Right renal pelvis (tissue), 4 donors: ENCODE measurements at places on chromosomes 7 and 10. TPM values are rescaled to one million over a fixed set of nuclear protein-coding genes. Genes with fewer than 3 reads are reported as not detected.
A peak's percentile ranks its signal among the peaks of the same experiment; 100 is the strongest.

OPN1SW gene
- polyA plus RNA-seq = 1.1 TPM

GRCh38 chr10:79018521-79019011 is 50.2 kb upstream of the ZMIZ1 start:
- DNase-seq = no peak

DNA sequence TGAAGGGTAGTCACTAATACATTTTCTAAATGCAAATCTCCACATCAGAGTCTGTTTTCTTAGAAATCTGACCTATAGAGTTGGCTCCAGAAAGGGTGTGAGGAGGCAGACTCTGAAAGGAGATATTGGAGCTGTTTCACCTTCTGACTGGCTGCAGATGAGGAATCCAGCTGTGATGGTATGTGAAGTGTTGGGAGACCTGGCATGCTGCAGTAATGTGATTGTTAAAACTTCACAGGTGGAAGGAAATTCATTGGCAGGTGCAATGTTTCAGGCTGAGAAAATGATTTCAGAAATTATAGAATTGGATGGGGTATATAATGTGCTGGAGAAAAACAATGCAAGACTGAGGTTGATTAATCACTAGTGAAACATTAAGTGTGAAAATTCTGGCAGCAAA is 1134.0 kb upstream of the LRRN3 start:
- no peak for DNase-seq

DNA sequence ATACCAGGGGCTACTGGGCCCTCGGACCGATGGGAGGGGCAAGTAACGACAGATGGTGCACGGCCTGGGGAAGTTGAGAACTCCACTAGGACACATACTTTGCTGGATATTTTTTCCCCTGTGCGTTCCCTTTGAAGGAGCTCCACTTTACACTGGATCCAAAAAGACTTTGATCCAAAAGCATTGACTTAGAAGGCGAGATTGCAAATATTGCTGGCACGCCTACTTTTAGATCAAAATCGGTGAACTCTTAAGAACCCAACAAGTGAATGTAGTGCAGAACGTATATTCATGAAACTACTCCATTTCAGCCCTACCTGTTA is 436 bp upstream of the SLC25A13 start:
- no peak for DNase-seq

ARPC1B gene
- polyA plus RNA-seq = 42.7 TPM

DNA sequence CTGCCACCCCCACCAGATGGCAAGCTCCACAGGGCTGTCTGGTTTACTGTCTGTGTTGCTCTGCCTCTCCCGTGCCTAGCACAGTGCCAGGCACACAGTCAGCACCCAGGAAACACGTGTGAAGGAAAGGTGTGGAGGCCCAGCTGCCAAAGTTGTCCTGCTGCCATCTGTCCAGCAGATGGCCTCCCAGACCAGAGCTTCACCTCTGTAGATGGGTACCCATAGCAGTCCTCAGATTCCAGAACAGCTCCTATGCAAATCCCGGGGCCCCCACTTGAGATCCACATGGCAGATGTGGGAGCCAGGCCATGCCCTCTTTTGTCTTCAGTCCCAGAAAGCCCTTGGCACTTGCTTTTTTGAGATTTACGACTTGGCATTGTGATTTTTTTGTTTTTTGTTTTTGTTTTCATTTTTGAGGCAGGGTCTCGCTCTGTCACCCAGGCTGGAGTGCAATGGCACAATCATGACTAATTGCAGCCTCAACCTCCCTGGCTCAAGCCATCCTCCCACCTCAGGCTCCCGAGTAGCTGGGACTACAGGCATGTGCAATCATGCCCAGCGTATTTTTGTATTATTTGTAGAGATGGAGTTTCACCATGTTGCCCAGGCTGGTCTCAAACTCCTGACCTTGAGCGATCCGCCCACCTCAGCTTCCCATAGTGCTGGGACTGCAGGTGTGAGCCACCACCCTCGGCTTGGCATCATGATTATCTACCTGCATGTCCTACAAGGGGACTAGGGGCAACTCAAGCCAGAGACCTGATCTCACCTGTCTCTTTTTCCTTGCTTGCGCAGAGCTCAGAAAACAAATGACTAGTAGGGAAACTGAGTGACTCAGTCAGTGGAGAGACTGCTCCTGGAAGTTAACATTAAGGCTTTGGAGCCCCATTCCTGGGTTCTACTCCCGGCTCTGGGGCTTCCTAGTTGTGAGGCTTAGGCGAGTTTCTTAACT is 16.9 kb upstream of the PALD1 start:
- no peak for DNase-seq

DNA sequence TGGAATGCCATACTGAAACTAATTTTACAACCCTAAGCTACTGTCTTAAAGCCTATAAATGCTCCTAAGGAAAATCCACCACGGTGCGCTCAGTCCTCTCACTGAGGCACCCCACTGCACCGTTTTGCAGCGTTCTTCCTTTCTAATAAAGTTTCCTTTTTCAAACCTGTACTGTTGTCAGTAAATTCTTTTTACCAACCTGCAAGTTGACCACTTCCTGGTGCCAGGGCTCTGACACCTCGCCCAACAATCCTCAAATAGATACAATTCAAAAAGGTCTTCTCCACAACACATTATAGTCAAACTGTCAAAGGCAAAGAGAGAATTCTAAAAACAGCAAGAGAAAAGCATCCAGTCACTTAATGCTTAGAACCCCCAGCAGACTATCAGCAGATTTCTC is 42.8 kb downstream of the HERPUD2 start:
- DNase-seq = no peak

C10orf105 gene
- 0.09 TPM for polyA plus RNA-seq

TBX20 gene
- 0.16 TPM for polyA plus RNA-seq

DNA sequence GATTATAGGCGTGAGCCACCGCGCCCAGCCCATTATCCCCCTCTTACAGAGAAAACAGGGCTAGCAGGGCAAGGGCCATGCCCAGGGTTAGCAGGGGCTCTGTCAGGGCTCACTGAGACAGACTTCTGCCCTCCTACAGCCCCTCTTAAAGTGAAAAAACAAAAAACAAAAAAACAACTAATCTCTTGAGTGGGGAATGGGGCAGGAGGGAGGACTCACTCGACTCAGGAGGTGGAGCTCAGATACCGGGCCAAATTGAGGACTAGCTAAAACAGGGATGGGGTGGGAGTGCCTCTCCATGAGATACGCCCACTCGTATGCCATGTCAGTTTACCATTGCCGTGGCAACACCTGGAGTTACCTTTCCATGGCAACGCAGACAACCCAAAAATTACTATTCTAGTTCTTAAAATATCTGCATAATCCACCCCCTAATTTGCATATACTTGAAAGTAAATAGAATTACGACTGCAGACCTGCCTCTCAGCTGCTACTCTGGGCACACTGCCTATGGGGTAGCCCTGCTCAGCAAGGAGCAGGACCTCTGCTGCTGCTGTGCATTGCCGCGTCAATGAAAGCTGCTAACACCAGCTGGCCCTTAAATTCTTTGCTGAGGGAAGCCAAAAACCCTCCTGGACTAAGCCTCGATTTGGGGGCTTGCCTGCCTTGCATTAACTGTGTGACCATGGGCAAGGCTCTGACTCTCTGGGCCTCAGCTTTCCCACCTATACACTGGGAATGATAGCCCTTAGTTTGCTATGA is 13.4 kb downstream of the SSC4D start:
- DNase-seq = peak; percentile 32

- no peak for DNase-seq
Measured at GRCh38 chr10:4034907-4035598, 250.0 kb upstream of the KLF6 start.

AUTS2 gene
- 81.2 TPM for polyA plus RNA-seq

DNA sequence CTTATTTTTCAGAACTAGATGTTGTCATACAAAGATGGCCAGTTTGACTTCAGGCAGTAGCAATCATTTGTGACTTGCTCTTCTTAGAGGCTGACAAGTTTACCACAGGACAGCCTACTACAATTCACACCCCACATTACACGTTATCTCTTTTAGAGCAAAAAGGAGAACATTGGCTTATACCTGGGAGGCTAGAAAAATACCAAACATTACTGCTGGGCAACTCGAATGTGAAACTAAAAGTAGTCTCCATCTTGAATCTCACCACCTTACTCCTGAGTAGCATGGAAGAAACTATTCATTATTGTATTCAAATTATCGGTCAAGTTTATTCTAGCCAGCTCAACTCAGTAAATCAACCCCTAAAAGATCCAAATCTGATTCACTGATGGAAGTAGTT is 90.7 kb upstream of the TMEM26 start:
- no peak for DNase-seq

DNA sequence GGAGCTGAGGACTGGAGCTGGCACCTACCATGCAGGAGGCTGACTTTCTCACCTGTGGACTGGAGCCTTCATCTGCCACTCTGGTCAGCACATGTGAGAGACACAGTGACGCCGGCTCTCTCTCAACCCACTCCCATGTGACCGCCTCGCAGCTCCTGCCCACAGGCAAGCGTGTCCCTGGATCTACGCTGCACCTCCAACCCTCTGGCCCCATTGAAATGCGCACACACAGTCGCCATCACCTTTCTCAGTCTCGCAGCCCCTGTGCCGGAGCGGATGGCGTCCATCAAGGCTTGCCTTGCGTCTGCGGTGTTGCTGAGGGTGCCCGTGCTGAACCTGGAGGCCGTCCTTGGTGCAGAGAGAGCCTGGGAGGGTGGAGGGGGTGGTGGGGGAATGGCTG is 242.2 kb upstream of the GRB10 start:
- DNase-seq = no peak

CHPF2 gene
- 23.9 TPM for polyA plus RNA-seq

DNA sequence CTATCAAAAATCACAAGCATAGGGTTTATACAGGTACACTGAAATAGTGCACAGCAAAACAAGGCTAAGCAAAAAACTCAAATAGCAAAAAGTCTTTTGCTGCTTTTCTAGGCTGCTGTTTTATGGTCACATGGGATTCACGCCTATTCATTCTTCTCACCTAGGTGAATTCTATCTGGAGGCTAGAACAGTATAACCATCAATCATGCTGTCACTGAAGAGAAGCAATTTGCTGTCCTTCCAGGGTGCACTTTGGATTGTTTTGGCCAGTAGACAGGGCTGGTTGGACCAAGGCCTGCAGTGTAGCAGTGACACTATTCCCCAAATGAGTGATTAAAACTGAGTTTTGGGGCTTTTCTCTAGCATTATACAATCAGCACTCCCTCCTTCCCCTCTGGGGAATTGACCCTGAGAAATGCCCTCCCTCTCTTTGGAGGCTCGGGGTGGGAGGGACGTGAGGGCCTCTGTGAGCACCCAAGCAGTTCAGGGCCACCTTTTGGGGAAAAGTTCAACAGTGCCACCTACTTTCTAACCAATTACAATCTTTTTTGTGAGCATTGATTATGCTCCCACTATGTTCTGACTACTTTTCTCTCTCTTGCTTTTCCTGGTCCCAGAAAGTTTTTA is 16.2 kb upstream of the SND1 start:
- no peak for DNase-seq

- no peak for DNase-seq
Measured at GRCh38 chr10:12500381-12501303, 151.3 kb downstream of the CAMK1D start.

DNA sequence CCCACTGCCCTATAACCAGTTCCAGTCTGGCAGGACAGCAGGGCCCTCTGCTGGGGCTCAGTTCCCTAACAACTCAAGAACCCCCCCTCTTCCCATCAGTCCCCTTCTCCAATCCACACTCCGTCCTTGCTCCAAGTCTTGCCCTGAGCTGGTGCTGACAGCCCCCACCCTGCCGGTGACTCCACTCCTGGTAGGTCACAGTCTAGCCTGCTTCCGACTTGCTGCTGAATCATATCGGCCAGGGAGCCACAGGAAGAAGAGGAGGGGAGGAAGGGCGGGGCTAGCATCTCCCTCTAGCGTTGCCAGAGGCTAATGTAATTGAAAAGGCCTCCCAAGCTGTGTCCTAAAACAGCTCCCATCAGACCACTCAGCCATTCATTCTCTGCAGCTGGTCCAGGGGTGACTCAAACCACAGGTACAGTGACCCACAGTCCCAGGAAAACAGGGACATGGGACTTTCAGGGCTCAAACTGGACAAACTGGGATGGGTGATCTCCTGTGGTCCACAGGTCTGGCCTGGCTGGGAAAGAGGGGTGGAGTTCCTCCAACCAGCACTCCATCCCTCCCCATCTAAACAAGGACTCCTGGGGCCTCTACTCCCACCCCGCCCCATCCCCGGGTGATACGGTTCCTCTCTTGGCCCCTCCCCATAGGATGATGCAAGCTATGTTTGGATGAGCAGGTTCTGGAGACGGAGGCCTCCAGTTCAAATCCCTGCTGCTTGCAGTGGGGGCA is 158.8 kb downstream of the SH3PXD2A start:
- DNase-seq = no peak

SLC26A4 gene
- polyA plus RNA-seq = 2.6 TPM

DNA sequence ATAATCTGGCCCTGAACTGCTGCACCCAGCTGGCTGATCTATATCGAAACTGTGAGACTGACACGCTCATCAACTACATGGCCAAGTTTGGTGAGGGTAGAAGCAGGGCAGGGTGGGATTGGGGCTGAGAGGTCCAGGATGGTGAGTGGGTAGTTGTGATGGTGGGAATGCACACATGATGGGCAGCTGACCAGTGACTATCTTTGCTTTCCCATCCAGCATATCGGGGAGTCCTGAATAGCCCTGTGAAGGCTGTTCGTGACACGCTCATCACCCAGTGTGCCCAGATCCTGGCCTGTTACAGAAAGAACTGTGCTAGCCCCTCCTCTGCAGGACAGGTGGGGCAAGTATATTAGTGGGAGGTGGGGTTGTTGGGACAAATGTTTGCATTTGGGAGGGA is 12.5 kb upstream of the CHCHD1 start:
- no peak for DNase-seq

- no peak for DNase-seq
Measured at GRCh38 chr7:93894966-93895640, 4.5 kb upstream of the TFPI2 start.

DNA sequence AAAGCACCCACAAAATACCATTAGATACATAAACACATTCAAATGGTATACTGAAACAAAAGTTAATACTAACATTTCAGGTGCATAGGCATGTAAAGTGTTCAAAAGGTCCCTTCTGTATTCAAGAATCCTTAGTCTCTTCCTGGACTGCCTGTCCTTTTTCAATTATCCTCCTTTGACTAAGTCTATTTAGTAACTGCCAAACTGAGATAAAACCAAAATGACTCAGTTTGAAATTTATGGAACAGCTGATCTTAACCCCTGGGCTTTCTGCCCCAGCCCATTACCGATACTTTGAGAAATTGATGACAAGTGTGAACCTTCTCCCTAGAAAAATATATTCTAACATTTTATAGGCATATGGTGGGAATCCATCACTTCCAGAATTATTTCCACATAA is 5.4 kb downstream of the EPC1 start:
- DNase-seq = no peak

- no peak for DNase-seq
Measured at GRCh38 chr10:53422223-53422888, 649.8 kb upstream of the MBL2 start.

GRCh38 chr10:126015413-126015812 is 119.0 kb downstream of the FANK1 start:
- DNase-seq = no peak
